Naive thymus-derived CD4-positive, alpha-beta T cell (primary cell): ENCODE measurements at places on chromosomes 11 and 22.

GRCh38 chr11:113974741-113975470 is at the start of gene HTR3A:
Gene HTR3A, plus strand, starts transcription at chr11:113975108. Its CDS starts 218 bp downstream, at chr11:113975326.
- no peak for DNase-seq

GRCh38 chr11:10355257-10355661 is 50.4 kb downstream of the ADM start:
- DNase-seq: no peak

DNA sequence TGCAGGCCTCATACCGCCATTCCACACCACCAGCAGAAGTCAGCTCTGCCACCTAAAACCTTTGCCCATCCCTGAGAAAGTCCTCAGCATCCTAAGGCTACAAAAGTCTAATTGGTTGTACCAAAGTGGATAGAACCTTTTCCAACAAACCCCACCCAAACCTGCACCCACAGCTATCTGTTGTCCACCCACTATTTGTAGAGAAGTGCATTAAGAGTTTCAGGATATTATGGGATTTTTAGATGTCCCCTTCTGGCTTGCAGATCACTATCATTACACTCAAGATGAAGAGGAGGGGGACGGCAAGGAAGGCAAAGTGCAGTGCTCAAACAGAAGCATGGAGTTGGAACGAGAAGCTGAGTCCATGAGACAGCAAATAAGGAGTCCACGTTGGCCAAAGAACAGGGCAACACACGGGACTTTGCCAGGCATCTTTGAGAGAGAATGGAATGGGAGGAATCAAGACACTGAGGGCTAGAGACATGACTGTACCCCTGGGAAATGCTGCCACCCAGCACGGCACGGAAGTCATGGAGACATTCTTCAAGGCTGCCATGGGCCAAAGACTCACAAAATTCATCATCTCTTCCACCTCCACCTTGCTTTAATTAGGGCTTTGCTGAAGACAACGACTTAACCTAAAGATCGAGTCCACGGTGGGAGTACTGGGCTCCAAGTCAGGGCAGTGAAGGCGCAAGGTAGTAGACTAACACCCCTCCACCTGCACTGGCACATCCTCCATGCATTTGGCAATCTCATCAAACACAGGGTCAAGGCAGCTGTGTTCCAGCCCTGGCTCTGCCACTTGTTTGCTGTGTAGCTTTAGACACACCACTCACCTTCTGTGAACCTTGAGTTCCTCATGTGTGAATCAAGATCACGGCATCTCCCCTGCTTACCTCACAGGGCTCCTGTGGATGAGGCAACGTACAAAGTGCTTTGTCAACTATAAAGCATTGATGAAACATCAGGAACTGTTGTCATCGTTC is 112.9 kb upstream of the TMEM45B start:
- no peak for DNase-seq

GRCh38 chr11:42257534-42257933 is 798.1 kb upstream of the LRRC4C start:
- DNase-seq: no peak

DNA sequence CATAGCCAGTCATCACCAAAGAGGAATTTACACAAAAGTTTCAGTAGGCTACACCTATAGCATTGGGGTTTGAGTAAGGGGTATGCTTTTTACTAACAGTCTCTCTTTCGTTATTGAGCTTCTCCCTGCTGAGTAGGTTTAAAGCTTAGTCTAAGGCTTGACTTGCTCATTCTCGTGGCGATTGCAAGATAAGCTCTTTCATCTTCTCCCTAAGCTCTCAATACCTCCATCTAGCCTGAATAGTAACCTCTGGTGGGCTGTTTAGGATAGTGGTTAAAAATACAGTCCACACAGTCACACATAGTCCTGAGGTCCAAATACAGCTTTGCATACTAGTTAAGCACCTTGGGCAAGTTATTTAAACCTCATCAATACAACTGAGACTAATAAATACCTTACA is 65.6 kb downstream of the IMMP1L start:
- DNase-seq: no peak

DNA sequence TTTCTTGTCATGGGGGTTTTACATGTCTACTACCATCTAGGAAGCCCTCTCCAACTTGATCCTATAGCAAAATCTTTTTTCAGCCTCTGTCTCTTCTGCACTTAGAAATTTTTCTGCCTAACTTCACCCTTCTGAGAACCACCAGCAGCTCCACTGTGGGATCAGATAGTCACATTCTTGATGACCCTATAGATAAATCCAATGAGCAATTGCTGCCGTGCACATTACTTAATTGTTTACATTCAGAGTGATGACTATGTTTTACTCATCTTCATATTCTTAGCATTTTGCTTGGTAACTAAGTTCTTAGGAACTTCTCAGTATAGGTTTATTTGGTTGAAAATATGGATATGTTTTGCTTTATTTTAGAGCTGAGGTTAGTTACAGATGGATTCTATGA is 12.4 kb upstream of the ETS1 start:
- no peak for DNase-seq

GRCh38 chr11:105244160-105244825 is 104.7 kb upstream of the CARD18 start:
- DNase-seq: no peak

GRCh38 chr11:44950625-44951476 is at the start of gene TP53I11:
Gene TP53I11, minus strand, starts transcription at chr11:44950883. Its CDS starts 12,548 bp downstream, at chr11:44938335.
- DNase-seq: peak; percentile 36

DNA sequence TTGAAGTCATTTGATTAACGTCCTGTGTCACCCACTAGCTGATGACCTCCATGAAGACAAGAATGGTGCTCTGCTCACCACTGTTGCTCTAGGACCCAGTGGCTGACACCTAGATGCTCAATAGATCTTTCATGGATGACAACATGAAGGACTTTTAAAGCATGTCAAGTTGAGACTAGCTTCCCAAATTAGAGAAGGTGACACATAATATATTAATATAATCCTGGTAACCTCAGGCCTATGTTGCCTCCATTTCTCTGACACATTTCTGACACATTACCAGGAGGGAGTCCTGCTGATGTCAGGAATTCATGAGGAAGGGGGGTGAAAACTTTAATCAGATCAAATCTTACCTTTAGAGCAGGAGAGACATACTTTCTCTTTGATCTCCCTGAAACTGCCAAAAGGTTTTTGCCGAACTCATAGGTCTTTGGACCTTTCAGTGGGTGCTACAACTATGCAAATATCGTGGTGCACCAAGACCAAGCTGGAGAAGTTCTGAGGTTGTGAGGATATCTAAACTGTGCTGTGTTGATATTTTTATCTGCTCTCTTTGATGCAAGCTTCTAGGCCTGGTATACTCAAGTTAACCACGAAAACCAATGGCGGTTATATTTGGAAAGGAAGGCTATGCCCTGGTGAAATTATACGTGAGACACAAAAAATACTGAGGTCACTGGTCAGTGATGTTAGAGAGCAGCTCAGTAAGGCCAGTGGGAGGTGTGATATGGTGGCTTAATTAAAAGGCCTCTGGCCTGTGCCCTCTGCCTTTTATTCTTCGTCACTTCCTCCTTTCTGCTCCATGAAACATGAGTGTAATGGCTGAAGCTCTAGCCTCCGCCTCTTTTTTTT is 13.2 kb upstream of the AMPD3 start:
- peak; percentile 36 for DNase-seq

DNA sequence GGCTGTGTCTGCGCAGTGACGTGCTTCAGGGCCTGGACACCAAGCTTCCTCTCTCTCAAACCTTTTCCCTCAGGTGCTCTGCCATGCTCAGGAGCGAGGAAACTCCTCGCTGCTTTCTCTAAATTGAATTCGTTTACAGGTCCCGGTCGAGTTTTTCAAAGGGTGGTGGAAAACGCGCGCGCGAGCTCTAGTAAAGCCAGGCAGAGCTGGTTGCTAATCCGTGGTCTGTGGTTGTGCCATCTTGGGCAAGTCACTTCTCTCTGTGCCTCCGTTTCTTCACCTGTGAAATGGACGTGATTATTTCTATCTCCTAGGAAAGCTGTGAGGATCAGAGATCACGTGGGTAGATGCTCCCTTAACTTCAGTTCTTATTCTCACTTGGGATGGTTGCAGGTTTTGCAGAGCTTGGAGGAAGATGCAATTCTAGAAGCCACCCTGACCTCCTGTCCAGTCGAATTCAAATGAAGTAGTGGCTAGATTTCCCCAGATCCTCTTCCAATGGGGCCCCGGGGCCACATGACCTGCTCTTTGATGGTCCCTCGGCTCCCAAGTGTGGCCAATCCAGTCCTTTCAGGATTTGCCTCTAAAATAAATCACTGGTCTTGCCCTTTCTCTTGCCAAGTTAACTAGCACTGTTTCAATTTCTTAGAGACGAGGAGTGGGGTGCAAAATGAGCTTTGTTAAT is 10.5 kb upstream of the ALX4 start:
- DNase-seq: no peak

DNA sequence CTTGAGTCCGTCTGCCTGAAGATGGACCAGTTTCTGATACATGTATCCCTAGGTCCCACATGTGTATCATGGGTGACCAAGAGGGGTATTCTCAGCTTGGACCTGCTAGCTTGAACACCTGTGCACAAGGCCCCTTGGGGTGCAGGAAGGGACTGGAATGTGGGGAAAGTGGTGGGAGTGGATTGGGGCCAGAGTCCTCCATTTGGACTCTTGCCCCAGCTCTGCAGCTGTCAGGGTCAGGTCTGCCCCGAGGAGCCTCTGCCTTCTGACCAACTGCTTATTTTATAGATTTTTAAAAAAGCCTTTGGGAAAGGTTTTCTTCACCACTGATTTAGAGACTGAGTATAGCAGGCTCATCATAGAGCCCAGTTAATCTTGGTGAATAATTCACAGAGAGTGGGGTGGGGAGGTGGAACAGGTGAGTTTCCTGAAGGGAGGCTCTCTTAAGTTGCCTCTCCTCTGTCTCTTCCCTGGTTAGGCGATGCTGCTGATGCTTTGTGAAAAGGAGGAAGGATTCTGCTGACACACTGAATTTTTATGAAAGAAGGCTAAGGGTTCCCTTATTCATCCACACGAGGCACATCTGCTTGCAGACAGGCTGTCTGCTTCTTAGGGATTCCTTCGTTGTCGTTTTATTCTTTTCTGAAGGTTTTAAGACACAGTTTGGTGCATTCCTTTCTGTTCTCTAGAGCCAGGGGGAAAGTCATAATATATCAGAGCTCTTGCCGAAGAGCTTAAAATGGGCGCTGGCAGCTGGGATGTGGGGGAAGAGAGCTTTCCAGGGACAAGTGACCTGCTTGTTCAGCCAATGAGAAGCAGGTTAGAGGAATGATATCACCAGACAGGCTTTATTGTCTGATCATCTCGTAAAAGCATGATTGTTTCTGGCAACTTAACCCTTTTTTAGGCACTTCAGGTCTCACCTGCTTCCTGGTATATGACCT is 19.9 kb downstream of the TRIM44 start:
- no peak for DNase-seq

DNA sequence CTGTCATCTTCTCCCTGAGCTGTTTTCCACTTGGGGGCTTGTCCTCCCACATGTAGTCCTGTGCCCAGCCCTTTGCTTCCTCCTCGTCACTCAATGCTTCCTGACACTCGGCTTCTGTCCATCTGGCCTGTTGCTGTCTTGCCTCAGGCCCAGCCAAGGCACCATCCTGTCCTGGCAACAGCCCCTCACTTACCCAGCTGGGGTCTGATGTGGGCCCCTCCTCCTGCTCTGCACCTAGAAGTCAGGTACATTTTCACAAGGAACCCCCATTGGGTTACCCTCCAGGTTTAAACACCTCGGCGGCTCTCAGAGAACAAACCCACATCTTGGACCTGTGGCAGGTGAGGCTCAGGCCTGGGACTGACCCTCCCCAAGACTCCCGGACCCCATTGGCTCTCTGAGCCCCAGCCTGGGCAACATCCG is 784.8 kb downstream of the TBC1D22A start:
- no peak for DNase-seq

GRCh38 chr11:3929649-3930048 is 74.2 kb downstream of the STIM1 start:
- no peak for DNase-seq

GRCh38 chr11:96012086-96012824 is 88.3 kb upstream of the MTMR2 start:
- peak; percentile 23 for DNase-seq

DNA sequence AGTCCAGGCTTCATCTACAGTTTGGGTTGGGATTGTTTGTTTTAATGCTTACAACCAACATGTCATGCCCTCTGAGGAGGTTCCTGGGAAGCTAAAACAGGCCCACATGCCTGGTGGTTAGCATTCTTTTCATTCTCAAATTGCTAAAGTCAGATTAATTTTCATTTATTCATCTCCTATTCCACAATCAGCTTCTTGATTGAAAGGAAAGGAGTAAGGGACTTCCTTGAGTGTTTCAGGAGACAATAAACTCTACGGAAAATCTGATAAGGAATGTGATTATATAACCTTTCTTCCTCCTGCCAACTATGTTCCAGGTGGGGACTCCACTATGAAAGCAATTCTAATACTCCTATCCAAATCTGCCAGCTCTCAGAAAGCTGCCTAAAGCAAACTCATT is 30.8 kb downstream of the MRTFA start:
- DNase-seq: no peak

DNA sequence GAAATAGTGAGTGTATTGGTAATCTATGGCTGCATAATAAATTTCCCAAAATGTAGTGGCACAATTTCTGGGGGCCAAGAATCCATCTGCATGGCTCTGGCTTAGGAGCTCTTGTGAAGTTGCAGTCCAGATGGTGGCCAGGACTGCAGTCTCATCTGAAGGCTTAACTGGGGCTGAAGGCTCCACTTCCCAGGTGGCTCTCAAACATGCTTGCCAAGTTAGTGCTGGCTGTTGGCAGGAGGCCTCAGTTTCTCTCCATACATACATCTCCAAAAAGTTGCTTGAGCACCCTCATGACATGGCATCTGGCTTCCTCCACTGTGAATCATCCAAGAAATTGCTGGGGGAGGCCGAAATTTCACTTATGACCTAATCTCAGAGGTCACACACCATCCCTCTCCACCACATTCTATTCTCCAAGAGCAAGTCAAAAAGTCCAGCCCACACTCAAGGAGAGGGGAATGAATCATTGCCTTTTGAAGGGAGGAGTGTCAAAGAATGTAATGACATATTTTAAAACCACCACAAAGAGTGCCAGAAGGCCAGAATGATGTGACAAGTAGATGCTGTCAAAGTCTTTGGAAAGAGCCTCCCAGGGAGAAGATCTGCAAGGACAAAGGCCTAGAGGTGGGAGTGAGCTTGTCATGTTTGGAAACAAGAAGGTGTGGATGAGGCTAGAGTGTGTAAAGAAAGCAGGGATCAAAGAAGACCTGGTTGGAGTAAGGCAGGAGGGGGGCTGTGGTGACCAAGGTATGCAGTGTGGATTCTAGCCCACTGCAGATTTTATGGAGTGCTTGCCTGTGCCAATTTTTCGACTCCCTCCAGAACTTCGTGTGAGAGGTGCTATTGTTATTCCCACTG is 566.2 kb downstream of the MIAT start:
- no peak for DNase-seq

DNA sequence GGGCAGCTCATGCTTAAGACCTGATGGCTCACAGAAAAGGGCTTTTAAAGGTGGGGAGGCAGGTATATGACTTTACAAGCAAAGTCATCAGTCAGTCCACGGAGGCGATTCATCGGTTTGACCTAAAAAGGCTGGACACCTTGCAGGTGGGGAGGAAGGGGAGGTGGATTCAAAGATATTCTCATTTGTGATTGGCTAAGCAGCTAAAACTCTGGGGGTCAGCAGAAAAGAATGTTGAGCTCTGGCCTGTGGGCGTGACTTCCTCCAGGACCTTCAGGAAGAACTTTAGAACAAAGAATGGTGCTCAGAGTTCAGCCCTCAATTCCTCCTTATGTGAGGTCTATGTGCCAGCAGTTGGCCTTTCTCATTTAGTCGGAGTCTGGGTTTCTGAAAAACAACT is 78.3 kb upstream of the LMO1 start:
- DNase-seq: no peak

- no peak for DNase-seq
Measured at GRCh38 chr11:18650353-18650752, 16.2 kb upstream of the SPTY2D1 start.

GRCh38 chr11:26828288-26828687 is 106.4 kb upstream of the SLC5A12 start:
- DNase-seq: no peak
